Ammon's horn (tissue), 1 donor: ENCODE measurements at places on chromosomes 7 and 10.
A peak's percentile ranks its signal among the peaks of the same experiment; 100 is the strongest.

GRCh38 chr7:150415161-150416153 lies 35.0 kb upstream of the GIMAP8 start:
- DNase-seq: no peak

DNA sequence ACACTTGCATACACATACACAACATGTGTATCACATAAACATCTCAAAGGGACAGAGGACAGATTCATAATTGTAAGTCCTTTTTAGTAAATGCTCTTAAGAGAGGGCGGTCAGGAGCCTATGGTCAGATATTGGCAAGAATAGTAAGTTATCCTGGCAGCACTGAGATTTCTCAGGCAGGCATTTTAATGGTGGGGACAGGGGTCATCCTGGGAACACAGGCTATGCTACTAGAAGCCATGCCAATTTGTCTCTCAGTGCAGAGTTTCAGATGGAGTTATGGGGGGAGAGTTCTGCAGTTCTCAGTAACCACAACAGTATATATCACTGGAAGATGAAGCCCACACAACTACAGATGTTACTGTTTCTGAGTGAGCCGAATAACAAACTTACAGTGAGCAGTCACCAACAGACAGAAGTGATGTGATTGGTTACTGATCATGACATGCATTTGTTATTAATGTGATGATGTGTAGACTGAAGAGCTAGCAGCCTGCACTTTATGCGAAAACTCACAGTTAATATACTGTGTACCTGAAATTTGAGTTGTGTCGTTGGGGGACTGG lies 16.4 kb downstream of the ZNF487 start:
- DNase-seq: no peak

- DNase-seq: peak; percentile 12
These were observed 500 bp downstream of the CUL1 start for GRCh38 chr7:148699024-148699781.

DNA sequence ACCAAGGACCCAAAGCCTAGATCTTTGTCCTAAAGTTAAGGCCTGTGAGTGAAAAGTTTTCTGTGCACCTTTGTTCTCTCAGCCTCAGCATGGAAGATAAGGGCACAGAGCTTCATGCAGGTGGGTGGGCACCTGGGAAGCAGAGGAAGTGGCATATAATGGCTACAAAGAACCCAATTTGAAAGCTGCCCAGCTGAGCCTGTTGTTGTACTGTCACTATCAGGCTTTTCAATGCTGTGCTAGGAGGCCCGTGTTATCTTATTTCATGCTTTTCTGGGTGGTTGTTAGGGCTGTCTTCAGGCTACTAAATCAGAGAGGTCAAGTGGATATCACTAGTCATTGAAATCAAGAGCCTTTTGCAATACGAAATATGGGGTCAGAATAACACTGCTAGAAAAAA lies 443.8 kb downstream of the SORCS1 start:
- no peak for DNase-seq

GRCh38 chr10:54772468-54773122 lies 28.4 kb downstream of the PCDH15 start:
- DNase-seq: no peak

GRCh38 chr10:13712837-13713581 lies 126.2 kb downstream of the PRPF18 start:
- peak; percentile 73 for DNase-seq

DNA sequence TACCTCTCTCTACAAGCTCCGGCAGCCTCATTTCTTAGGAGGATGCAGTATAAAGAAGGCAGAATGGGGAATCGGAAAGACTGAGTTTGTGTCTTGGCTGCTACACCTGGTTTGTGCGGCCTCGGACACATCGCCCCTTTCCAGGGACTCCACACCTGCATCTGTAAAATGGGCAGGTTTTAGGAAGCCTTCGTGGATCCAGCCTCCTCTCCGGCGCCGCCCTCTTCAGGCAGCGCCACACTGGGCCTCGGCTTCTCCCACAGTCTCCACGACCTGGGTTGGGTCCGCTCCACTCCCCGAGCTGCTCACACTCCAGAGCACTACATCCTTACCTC lies 341 bp downstream of the GOT1 start:
- no peak for DNase-seq

- no peak for DNase-seq
These were observed 277.8 kb downstream of the FRMD4A start for GRCh38 chr10:14052931-14053330.
